ENCODE measurements at places on chromosomes 6 and 20. TPM values are rescaled to one million over a fixed set of nuclear protein-coding genes. Genes with fewer than 3 reads are reported as not detected.

The PHIP gene
- polyA plus RNA-seq = 4.8 TPM

The HACE1 gene
- polyA plus RNA-seq = 6.2 TPM

The MCHR2 gene
- polyA plus RNA-seq = not detected

DNA sequence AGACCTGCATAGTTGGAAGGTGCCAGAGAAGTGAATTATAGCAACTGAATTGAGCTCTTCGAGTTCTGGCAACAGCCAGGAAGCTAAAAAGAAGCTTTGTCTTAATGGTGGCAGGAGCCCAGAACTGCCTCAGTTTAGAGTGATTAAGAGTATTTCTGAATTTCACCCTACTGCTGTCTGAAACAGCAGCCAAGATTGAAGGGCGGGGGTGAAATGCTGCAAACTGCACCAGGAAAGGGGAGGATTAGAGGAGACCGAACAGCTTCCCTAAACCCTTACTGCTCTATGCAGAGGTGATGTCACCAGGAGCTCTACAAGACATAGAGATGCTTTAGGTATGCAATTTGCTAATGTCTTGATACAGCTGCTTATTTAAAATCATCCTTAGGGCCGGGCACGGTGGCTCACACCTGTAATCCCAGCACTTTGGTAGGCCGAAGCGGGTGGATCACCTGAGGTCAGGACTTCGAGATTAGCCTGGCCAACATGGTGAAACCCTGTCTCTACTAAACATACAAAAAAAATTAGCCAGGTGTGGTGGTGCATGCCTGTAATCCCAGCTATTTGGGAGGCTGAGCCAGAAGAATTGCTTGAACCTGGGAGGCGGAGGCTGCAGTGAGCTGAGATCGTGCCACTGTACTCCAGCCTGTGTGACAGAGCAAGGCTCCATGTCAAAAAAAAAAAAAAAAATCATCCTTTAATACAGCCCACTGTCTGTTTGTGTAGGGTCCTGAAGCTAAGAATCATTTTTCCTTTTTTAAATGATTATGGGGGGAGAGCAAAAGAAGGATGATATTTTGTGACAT, 91.7 kb upstream of the IYD start:
- DNase-seq = no peak

GRCh38 chr6:128519931-128520435, 416 bp downstream of the PTPRK start:
- DNase-seq = no peak

- no peak for DNase-seq
Measured at GRCh38 chr6:163705923-163706322, 291.4 kb downstream of the QKI start.

DNA sequence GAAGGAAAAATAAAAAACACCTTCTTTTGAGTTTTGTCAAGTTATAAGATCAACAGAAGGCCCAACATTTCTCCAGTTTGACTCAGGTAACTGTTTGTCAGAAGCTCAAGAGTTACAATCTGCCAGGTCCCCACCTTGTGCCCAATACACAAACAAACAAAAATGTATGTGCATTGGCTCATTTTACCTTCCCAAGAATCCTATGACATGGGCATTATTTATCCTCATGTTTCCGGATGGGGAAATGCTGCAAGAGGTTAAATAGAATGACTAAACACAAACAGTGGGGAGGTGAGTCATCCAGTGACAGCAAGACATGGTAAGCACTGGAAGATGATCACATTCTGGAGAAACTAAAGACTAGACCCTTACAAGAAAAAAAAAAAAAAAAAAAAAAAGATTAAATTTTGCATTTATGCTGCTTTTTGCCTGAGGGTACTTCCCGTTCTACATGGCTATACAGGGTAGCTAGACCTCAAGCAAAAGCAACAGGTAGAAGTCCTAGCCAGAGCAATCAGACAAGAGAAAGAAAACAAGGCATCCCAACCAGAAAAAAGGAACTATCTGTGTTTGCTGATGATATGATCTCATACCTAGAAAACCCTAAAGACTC, 23.6 kb upstream of the ANKRD60 start:
- no peak for DNase-seq

Data from kidney (tissue), 22 donors.